ENCODE measurements at places on chromosomes 7 and 10. TPM values are rescaled to one million over a fixed set of nuclear protein-coding genes. Genes with fewer than 3 reads are reported as not detected.

Gene AFAP1L2
- total RNA-seq: 4.0 TPM

DNA sequence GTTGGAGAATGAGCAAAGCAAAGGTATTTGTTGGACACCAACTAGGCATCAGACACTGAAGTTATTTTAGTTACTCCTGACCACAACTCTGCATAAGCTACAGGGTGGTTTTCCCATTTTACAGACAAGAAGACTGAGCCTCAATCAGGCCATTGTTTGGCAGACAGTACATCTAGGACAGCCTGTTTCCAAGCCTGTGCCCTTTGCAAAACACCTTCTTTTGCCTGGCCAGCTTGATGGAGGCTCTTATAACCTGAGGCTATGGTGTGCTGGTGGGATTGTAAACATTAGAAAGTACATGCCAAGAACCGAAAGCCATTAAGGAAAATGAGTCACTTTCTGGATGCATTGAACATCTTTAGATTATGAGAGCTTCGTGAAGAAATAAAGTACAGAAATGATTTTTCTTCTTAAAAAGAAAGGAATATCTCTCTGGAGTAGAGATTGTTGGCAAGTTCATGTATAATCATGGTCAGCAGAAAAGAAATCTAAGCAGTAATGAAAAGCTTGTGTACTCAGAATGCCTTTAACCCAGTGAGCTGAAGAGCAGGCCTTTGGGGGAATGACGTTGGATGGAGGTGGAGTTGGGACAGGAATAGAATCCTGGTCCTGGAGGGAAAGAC, 140.6 kb downstream of the KIAA1217 start:
- DNase-seq: no peak

DNA sequence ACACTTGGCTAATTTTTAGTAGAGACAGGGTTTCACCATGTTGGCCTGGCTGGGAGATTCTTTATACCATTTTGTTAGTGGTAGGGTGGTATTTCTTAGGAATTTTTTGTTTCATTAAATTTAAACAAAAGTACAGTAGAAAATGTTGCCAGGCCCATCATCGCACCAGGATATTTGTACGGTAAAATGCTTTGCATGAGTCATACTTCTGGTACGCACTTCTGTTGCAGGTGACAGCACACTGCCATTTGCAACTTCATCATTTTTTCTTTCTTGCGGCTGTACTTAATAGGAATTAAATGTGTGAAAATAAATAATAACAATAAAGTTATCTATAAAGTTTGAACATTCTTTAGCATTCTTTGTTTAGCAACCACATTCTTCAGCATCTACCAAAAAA, 195.6 kb downstream of the SKAP2 start:
- DNase-seq: no peak

GRCh38 chr7:157686285-157686894, 349.6 kb downstream of the DNAJB6 start:
- no peak for DNase-seq

Gene IFIT1B
- total RNA-seq: 0.29 TPM

DNA sequence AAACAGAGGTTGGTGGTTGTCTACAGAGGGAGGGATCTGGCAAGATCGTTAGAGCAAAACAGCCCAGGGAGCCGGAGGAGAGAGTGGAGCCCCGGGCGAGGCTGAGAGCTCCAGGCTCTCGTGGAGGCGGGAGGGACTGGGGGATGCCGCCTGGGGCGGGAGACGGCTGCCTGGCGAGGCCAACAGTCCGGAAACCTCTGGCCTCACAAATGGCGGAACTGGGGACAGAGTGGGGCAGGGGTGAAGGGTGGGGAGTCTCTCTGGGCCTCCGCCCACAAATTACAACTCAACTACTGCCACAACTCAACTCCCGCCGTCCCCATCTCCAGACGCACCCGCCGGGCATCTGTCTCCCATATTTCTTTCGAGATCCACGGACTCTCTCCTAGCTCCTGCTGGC, 47.7 kb downstream of the CLEC2L start:
- DNase-seq: no peak

GRCh38 chr7:140390466-140391190, 7.7 kb downstream of the SLC37A3 start:
- no peak for DNase-seq

Gene TMEM26
- total RNA-seq: not detected

Gene OR2A1
- total RNA-seq: not detected

DNA sequence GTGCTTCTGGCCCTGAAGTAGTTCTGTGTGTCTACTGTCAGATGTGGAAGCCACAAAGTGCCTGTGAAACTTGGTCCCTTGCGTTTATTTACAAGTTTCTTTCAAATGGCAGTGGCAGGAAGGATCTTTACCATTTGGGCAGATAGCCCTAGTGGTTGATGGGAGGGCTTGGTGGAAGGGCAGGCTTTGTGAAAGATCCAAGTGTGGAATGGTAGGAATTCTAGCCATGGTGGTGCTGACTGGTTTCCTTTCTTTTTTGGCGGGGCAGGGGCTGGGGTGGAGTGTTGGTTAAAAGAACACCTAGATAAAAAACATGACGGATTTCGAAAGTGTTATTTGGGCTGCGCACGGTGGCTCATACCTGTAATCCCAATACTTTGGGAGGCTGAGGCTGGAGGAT, 27.0 kb downstream of the AUTS2 start:
- no peak for DNase-seq

Gene THAP5
- total RNA-seq: 27.2 TPM

Gene MRC1
- not detected for total RNA-seq

- DNase-seq: no peak
These were observed 418.9 kb downstream of the XPNPEP1 start for GRCh38 chr10:109504401-109504800.

Gene FKBP6
- not detected for total RNA-seq

DNA sequence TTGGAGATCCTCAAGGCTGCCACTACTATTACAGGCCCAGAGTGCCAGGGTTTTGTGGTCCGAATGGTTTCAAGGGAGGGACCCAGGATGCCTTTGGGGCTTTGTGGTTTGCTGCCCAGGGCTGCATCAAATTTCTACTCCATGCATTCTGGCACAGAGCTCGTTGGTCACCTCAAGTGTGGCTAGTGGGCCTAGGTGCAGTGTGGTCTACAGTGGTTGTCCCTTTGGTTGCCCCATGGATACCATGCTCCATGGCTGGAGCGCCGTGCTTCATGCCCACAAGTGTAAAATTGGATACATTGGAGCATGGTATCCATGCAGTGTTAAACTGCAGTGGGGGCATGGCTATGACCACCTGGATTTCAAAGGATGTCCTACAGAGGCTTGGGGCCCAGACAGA, 5.4 kb upstream of the PRF1 start:
- no peak for DNase-seq

GRCh38 chr7:39609935-39610263, 13.5 kb upstream of the RALA start:
- no peak for DNase-seq

Gene LBX1
- not detected for total RNA-seq

DNA sequence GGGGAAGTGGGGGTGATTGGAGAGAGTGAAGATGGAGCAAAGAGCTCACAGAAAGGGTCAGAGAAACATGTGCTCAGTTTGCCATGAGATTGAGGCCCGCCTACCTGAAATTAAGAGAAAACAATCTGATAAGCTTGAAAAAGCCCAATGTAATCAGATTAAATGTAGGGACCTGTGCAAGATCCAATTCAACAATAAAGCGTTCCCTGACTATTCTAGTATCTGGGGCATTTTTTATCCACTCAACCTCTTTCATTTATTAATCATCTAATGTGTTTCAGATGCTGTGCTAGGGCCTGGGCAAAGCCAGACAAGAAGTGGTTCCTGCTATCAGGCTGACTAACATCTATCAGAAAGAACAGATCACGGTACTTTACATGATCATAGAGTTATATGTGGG, 238.4 kb upstream of the MYO3A start:
- no peak for DNase-seq

- DNase-seq: no peak
These were observed 265.1 kb downstream of the FGFR2 start for GRCh38 chr10:121332829-121333765.

DNA sequence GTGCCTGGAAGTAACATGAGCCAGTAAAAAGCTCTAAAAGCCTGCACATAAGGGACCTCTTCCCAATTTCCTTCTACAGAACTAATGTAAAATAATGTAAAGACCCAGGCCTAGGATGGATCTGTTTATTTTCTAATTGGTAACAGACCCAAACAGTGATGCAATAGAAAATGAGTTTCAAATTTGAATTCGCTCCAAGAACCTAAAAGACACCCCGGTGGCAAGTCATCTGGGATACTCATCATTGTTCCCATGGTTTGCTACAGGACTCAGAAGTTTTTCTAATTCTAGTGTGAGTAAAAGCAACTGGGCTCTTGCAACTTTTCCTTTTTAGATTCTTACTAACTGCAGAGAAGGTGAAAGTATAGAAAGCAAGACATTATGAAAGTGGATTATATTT, 271.3 kb upstream of the CACNA2D1 start:
- DNase-seq: no peak

DNA sequence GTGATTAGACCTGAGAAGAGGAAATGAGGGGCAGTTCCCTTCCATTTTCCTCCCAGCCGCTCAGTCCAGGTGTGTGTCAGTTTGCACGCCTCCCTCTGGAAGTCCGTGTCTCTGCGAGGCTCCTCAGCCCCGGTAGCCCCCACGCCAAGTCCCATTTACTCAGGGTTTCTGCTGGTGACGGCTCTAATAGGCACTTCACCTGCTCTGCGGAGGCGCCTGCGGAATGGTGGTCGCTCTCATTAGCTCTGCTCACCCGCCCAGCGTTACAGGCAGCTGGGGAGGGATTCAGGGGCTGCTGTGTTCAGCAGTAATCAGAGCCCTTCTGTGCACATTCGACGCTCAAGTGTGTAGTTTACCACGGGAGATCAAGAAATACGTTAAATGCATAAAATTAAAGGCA, 179.9 kb downstream of the MGMT start:
- no peak for DNase-seq

DNA sequence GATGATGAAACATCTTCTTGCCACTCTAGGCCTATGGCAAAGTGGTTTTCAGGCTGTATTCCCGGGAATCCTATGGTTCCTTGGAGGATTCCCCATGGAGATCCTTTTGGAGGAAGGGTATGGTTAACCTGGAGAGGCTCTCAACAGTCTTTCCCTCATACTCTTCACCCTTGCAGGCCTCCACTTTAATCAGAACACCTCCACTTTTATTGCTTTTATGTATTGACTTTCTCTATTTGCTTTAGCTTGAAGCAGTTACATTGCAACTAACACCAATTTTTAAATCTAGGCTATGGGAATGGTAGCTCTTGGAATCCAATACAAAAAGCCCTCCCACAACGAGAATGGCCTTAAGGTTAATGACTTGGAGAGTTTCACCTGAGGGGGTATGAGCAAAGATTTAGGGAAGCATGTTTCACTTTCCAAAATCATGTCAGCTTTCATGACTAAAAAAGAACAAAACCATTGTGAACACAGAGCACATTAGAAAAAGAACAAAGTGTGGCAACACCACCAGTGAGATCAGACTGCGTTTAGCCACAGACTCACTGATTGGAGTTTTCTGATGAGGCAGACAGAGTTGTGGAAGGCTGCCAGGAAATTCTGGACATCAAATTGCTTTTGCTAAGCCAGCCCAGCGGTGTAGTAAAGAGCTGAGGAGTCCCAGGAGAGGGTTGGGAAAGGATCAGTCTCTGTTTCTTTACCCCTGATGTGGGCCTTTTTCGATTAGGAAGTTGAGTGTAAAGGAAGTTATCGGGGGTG, 130.4 kb upstream of the BMPER start:
- no peak for DNase-seq

DNA sequence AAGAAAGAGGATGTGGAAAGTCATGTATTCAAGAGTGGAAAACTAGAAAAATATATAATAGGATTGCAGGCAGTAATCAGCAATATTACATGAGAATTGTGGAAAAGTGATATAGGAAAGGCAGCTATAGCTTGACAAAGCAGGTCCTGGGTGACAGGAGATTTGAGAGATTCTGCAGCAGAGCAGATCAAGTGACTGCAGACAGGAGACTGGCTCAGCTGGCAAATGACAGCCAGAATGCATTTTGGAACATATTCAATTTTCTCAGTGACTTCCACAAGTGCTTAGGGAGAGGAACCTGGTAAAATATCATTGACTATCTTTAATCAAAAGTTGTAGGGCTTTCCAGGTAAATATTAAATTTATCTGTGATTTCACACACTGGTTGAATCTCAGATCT, 260.5 kb upstream of the CACNA2D1 start:
- no peak for DNase-seq

Gene TLL2
- total RNA-seq: not detected

Gene SLC29A4
- 0.76 TPM for total RNA-seq

DNA sequence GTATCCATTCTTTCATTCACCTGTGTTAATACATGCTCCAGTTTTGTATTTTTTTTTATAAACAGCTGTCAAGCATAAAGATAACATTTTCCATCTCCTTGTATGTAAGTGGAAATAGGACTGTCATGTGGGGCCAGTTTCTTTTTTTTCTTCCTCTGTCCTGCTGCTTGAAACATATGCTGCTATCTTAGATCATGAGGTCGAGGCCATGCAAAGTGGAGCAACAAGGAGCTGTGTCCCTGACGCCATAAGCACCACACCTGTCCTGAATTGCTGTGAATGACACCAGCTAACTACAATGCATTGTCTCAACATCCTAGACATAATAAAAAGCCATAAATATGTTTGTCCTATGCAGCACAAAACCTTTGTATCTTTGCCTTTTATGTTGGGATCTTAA, 37.7 kb upstream of the SLC26A4 start:
- no peak for DNase-seq

- DNase-seq: no peak
These were observed 53.7 kb upstream of the CFAP46 start for GRCh38 chr10:132995909-132996602.

- no peak for DNase-seq
These were observed 10.4 kb downstream of the NEUROG3 start for GRCh38 chr10:69562731-69563254.

DNA sequence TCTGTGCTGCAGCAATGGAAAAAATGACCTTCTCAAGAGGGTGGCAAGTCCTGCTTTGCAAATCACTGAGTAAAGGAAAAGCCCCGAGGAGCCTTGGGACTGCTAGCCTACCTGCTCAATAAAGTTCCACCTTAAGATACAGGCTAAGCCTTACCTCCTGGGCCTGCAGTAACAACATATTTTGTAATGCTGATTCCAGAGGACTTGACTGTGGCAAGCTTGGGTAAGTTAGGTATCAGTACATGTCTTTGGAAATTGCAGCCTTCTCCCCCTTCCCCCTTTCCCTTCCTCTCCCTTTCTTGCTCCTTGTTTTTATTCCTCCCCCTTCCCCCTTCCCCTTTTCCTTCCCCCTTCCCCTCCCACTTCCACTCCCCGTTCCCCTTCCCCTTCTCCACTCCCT, 126.2 kb downstream of the SORCS3 start:
- DNase-seq: no peak

Gene AMZ1
- total RNA-seq: 0.40 TPM

DNA sequence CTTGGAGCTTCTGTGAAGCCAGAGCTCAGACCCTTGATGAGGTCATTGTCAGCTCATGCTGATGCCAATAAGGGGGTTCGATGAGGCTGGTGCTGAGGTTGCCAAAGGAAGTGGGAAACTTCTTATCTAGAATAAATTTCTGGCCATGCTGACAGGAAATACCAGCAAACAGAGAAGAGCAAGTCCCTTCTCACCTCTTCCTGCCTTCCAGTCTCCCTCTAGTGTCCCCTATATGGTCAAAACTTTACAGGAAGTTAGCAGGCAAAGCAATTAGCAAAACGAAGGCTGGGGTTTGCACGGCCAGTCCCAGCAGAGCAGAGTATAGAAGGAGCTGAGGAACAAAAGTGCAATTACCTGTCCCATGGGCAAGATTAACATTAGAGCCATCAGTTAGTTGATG, 15.1 kb upstream of the NEUROG3 start:
- peak; percentile 45 for DNase-seq

Gene MSMB
- total RNA-seq: not detected

Gene AEBP1
- total RNA-seq: 6.6 TPM

GRCh38 chr10:45660876-45661411, 11.6 kb downstream of the ZFAND4 start:
- DNase-seq: no peak

Gene LIPM
- total RNA-seq: not detected

Gene GPR37
- not detected for total RNA-seq

Data from activated CD8-positive, alpha-beta memory T cell treated with anti-CD3 and anti-CD28 coated beads, Interleukin-2, amount 10 ng/mL, durations not matched to agents 7 days and 5 days (primary cell).